Activated CD8-positive, alpha-beta memory T cell treated with anti-CD3 and anti-CD28 coated beads for 1 hour (primary cell): ENCODE measurements at places on chromosomes 12 and 14.

GRCh38 chr12:3333991-3334391 is 157.0 kb upstream of the PRMT8 start:
- DNase-seq = no peak

DNA sequence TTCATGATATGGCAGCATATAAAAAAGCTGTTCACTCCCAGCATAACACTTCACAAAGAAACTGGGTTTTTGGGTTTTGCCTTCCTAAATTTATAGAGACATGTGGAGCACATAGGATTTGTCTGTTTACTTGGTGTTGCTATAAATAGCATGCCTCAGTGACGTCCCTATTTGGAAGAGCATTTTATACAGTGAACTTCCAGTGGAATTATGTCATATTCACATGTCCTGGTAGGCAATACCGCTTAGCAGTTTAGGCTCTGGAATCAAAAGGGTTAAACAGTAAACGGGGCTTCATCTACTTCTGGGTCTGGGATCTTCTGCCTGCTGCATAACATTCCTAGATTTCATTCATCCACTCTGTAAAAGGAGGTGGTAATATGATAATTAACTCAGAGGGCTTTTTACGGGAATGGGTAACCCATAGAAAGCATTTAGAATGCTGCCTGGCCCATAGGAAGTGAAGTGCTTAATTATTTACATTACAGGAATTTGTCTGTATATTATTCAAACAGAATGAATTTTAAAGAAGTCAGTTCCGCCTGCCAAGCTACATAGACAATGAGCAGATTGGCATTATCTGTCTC is 396.1 kb downstream of the TMTC2 start:
- DNase-seq = no peak

DNA sequence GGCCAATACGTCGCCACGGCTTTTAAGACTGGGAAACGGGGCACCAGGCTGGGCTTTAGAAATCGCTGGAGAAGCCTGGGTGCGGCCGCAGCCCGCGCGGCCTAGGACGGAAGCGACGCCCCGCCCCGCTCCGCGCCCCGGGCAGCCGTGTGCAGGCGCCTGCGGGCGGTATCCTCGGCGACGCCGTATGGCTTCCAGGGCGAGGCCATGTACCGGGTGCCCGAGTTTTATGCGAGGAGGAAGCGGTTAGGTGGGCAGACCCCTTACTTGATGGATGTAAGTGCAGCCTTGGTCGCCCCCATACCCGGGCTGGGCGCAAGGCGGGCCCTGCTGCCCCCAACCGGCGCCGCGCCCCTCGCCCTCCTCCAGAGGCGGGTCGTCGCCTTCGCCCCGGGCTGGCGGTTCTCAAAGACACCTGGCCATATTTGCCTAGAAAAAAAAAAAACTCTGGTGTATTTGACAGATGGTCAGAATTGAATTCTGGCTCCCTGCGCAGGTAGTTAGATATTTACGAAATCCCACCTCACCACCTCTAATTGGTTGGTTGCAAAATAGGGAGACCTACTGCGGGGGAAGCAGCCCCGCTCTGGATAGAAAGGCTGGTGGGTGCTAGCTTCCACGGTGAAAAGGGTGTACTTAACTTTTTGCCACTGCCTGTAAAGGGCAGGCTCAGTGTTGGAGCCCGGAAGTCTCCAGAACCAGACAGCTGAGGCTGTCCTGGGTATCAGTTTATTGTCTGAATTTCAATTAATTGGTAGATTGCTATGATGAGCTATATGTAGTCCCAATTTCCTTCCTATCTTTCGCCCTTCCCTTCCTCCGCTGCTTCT is at the start of gene PPP1R36:
Gene PPP1R36, plus strand, starts transcription at position 171 of the 830 bp plus-strand sequence. Its CDS starts 37 bp downstream, at position 208.
- DNase-seq = no peak

DNA sequence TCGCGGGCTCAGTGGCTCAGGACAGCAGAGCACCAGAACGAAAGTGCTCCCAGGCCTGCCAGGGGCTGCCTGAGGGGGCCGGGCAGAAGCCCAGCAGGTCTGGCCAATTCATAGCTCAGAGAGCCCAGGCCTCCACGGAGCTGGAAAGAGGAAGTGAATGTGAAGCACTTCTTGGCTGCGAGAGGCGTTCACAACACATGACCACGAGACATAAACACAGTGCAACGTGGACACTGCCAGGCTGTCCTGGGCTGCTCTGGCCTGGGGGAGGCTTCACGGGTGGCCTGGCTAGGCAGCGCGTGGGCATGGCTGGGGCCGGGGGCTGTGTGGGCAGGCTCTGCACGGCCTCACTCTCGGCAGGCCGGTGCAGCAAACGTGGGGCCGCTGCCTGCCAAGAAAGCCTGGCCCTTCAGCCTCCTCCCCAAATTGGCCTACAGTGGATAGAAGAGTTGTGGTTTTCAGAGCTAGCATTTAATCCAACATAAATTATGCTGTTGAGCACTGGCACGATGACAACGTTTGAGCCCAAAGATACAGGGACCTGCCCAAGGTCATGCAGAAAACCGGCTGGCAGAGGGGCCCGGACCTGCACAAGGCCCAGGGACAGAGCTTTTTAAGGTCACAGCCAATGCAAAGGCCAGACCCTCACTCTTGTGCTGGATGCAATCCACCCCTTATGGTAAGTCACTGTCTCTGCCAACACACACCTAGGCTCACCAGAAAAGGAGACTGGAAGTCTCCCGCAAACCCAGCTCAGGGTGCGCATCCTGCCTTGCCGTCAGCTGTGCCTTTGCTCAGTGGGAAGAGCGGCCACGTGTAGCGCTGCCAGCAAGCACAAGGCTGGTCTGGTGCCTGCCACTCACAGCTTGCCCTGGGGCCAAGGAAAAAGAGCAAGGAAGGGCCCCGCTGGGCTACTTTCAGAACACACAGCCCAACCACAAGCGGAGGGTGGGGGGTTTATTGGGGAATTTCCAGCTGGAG is 8.6 kb downstream of the SLC25A29 start:
- no peak for DNase-seq

GRCh38 chr12:6952121-6952862 is 1.1 kb downstream of the PTPN6 start:
- DNase-seq = no peak

DNA sequence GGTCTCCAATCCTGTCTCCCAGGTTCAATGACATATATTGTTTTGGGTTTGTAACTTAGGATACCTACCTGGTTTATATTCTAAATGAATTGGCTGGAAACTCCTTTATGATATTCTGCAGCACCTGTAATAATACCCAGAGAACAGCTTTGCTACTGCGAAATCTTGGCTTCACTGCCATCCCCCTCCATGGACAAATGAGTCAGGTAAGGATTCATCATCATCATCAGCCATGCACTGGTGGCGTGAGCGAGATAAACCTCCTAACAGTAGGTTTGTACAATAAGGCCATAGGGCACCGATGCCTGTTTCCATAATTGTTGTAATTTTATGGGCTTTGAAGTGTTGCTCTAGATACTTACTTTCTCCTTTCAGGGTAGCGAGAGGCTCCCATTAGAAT is 10.7 kb downstream of the DDX47 start:
- DNase-seq = no peak

DNA sequence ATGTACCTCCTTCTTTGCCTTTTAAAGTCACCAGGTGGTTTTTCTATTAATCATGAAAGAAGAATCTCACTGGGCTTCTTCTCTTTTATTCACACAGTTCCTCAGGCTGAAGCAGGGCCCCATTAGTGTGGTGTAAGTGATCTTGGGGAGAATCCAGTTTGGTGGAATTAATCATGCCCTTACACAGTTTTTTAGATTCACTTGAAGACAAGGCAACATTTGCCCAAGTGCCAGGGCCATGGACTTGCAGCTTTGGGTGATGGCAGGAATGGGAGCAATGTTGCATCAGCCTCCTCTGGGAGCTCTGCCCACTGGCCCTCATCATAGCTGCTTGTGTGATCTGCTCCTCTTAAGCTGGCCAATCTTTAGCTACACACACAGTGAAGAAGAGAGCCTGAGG is 33.8 kb downstream of the KCNK10 start:
- no peak for DNase-seq

DNA sequence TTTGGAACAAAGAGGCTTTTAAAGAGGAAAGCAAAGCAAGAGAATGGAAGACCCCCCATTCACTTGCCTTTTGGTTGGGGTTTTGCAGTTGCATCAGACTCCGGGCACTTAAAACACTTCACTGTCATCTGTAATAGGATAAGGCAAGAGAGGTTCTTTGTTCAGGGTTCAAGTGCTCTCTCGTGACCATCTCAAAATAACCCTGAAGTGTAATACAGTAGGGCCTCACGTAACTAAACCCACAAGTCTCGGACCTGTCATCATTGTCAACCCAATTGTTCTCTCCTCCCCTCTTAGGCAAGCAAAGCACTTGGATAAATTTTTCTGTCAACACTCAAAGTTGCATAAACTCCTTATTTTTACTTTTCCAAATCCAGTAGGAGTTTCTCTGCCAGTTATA is 26.9 kb upstream of the MYBPC1 start:
- no peak for DNase-seq

DNA sequence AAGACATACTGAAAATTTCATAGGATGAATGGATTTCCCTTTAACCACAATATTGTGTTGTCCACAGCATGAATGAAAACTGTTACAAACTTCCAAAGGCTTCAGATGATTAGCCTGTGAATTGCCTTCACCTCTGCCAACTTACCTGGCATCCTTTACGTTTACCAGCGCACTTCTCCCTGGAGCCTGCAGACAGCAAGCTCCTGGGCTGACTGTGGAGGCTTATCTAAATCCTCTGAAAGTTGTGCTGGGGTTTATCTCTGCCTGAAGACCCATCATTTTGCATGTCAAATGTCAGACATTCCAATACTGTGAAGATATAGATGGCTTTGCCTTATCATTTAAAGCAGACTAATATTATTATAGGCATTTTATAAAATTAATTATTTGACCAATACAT is 403.0 kb downstream of the SYT1 start:
- DNase-seq = no peak

- DNase-seq = no peak
Measured at GRCh38 chr14:99508896-99509629, 27.9 kb downstream of the CCNK start.

GRCh38 chr14:31902002-31902401 is 175.1 kb upstream of the ARHGAP5 start:
- DNase-seq = no peak

DNA sequence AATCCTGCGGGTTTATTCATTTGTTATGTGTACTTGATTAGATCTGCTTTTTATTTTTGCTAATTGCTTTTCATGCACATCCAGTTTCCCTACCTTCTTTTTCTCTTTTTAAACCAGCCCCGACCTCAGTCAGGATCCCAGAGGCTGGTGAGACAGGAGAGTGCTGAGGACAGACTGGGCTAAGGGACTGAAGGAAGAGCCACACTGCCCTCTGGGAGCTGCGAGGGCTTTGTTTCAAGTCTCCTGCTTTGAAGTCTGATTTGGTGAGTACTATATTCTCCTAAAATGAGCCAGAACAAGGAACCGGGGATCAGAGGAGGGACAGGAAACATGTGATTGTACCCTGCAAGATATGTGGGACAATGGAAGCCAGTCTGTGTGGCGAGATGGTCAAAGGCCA is 23.9 kb downstream of the PRICKLE1 start:
- no peak for DNase-seq

DNA sequence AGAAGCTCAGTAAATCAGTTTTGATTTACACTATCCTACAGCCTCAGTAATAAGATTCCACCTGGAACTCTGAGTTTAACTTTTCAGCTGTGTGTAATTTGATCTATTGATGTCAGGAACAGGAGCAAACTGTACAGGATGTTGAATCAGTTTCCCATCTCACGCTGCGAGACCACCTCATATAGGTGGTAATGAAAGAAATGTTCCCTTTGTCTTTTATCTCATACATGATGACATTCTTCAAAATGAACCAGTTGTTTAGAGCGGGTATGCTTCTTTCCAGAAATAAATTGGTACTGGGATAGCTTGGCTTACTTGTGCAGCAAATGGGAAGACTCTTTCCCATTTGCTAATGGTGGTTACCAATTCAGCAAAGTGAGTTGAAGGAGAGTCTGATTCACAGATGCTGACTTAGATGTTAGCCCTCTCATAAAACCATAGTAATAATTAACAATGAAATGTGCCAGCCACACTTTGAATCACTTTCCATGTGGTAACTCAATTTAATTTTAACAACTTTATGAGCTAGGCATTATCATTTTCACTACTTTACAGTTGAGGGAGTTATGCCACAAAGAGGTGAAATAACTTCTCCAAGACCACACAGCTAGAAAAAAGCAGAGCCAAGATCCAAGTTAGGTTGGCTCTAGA is 251.5 kb downstream of the PAWR start:
- no peak for DNase-seq

DNA sequence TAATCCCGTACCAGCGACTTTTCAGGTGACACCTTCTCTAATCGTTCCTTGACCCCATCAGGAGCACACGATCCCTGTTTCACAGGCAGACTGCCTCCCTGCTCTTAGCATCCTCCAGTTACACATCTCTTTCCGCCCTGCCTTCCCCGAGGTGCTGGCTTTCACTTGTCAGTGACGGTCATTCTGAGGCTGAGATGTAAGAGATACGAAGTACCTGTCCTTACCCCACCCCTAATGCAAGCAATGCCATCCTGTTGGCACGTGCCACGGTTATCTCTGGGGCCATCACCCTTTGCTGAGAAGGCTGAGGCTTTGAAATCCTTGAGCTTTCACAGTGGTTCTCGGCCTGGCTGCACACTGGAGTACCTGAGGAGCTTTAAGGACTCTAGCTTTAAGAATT is 24.4 kb downstream of the B4GALNT3 start:
- DNase-seq = no peak

DNA sequence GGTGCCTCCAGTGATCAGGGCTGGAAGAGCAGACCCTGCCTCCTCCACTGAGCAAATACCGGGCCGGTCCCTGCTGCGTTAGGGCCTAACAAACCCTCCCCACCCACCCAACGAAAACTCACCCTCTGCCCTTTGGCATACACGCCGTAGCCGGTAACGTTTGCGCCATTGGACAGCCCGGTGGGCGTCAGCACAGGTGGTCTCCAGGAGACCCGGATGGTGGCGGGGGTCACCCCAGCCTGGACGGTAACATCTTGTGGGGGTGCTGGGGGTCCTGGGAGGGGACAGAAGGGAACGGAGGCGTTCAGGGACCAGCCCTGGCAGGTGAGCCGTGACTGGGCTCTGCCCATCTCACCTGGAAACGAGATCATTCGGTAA is 100.5 kb downstream of the PIWIL1 start:
- no peak for DNase-seq

DNA sequence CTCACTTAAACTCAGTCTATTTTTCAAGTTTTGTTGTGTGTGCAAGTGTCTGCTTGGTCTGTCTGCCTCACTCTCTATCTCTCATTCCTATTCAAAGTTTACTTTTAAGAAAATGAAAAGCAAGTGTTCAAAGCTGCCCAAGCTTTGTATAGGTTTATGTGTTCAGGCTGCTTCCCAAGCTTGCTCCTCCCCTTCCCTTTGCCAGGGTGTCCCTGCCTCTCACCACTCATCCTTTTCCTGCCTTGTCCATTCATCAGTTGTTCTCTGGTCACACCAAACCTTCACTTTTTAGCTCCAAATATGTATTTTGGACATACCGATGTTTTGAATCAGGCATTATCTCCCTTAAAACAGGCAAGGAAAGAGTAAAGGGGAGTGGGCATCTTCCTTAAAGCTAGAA is 41.3 kb downstream of the STK38L start:
- DNase-seq = no peak
